Stimulated activated CD8-positive, alpha-beta memory T cell treated with anti-CD3 and anti-CD28 coated beads, Interleukin-15, amount 100 ng/mL, for 4 hours (primary cell): ENCODE measurements at places on chromosomes 4 and X.

DNA sequence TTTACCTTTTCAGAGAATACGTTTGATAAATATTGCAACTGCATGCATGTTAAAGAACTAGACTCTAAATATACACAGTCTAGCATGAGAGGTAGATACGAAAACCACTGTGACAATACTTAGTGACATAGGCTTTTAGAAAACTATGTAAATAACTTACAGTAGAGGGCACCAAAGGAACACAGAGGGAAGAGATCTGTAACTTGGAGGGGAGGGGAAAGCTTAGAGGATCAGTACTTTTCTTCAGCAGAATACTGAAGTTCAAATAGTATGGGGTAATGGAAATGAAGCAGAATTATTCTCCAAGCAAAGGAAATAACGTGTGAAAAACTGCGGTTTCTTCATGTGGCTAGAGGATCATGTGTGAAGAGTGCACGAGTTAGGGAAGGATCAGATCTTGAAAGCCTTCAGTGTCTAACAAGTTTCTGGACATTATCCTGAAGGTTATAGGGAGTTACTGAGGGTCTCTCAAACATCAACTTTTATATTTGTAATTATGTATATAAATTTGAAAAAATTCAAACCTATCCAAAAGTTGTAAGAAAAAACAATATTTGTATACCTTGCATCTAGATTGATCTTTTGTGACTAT lies 264.3 kb downstream of the NPFFR2 start:
- no peak for DNase-seq

- DNase-seq = no peak
Measured at GRCh38 chr4:109032671-109033070, 269.8 kb downstream of the COL25A1 start.

GRCh38 chr4:41870035-41870434 lies 65.2 kb upstream of the TMEM33 start:
- DNase-seq = no peak

DNA sequence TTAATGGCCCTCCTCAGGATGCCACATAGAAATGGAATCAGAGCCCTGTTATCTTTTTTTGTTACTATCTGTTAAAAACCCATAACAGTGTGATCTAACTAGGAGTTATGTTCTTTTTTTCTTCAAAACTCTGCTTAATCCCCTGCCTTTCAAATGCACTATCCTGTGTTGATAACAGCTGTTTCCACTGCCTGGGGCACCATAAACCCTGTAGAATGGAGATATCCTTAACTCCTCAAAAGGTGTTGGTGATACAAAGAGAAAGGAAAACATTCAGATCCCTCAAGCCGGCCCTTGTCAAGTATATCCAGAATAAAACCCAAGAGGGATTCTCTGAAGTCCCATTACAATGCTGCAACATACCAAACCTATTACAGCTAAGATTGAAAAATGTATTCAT lies 108.6 kb downstream of the ACTRT1 start:
- DNase-seq = no peak

DNA sequence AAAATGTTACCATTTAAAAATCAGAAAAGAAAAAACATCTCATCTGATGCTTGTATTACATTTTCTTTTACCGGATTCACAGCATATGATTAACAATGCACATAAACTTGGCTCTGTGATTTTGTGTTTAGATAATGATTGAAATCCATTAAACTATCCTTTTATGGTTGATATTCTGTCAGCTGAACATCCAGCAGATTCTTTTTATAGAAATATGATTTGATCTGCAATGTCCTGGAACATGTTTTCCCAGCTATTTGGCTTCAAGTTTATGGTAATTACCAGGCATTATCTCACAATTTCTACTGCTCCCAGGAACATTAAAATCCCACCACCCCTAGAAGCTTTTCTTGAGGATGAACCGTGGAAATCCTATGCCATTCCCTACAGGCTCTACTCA lies 205.7 kb upstream of the TET2 start:
- DNase-seq = no peak

- no peak for DNase-seq
Measured at GRCh38 chr4:26094911-26095310, 180.9 kb downstream of the SMIM20 start.
